H1 (cell line): ENCODE measurements at places on chromosomes 1 and 21. TPM values are rescaled to one million over a fixed set of nuclear protein-coding genes. Genes with fewer than 3 reads are reported as not detected.

KCNQ4 gene
- total RNA-seq = 3.5 and 3.9 TPM in 2 replicates

DNA sequence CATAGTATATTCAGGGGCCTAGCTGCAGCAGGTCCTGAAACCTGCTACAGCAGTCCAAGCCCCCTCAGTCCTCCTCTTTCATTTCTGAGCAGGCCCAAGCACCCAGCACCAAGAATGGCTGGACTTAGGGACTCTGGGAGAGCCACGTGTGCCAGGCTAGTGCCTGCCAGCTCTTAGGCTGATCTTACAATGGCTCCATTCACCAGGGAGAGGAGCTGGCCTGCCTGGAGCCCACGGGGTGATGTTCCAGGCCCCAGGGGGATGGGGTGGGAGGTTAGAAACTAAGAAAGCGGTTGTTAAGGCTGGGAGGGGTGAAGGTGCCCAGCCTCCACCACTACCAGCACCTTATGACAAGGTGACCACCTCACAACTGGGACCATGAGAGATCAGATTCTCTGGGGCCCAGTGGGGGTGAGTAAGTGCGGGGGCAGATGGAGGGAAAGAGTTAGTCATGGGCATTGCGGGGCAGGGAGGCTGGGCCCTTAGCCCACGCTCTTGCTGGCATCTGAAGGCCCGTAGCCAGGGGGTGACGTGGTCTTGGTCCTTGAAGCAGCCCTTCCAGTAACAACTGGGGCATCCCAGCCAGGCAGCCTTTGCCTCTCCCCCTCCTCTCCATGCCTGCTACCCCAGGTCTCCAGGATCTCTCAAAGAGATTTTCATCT, 30.3 kb upstream of the CLIC4 start:
- H3K27me3 ChIP-seq = no peaks in the 10 kb centered on the region
- no peaks in the 10 kb centered on the region for H3K4me1 ChIP-seq
- H3K27ac ChIP-seq = no peak overlapping the region
- no peaks in the 10 kb centered on the region for H3K36me3 ChIP-seq
- H3K4me3 ChIP-seq = no peak overlapping the region

DNA sequence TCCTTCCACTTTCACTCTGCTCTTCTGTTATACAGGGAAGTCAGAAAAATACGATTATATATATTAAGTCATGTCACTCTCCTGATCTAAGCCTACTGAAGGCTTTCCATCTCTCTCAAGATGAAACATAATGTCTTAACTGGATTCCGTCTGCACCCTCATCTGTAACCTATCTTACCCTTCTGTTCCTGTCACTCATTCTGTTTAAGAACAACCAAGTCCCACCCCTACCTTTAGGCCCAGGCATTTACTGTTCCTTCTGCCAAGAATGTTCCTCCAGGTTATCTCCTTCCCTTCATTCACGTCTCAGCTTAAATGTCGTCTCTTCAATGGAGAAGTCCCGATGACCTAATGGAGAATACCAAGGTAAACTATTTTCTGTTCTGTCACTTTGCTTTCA, 1802.4 kb downstream of the MRPL39 start:
- H3K4me3 ChIP-seq = no peak overlapping the region
- no peaks in the 10 kb centered on the region for H3K4me1 ChIP-seq
- DNase-seq = no peak
- H3K36me3 ChIP-seq = no peaks in the 10 kb centered on the region
- H3K27ac ChIP-seq = no peak overlapping the region

DNA sequence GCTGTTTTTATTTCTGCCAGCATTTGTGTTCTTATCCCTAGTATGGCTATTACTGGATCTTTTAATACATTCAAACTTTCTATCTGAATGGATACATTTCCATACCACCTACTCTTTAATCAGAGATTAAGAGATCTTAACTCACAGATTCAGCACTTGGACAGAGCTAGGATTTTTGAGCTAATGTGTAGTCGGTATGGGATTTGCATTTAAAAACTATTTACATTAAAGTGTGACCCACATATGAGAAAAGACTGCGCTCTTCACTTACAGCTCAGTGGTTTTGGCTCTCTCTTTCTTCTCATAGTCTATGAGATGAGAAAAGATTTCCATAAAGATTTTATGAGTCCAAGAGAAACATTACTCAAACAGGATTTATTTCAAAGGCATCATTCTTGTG, 16.4 kb downstream of the HMGB4 start:
- no peak overlapping the region for H3K4me3 ChIP-seq
- H3K27ac ChIP-seq = no peak overlapping the region
- DNase-seq = no peak
- peaks cover 4% of the 10 kb centered on the region; the same call in 1 of the 2 replicates for H3K4me1 ChIP-seq

ZNF648 gene
- 0.20 and 0.23 TPM in 2 replicates for total RNA-seq

- H3K4me1 ChIP-seq = peaks cover 2% of the 10 kb centered on the region; the same call in 1 of the 2 replicates
- H3K36me3 ChIP-seq = no peaks in the 10 kb centered on the region
- H3K27me3 ChIP-seq = no peaks in the 10 kb centered on the region
Measured at GRCh38 chr1:178396789-178397188, 100.0 kb downstream of the CLEC20A start.

GRCh38 chr1:147493349-147493748, 48.0 kb upstream of the BCL9 start:
- H3K27me3 ChIP-seq = no peaks in the 10 kb centered on the region
- no peak overlapping the region for H3K4me3 ChIP-seq
- no peak for DNase-seq
- H3K4me1 ChIP-seq = no peaks in the 10 kb centered on the region
- no peaks in the 10 kb centered on the region for H3K36me3 ChIP-seq
- H3K27ac ChIP-seq = no peak overlapping the region

DNA sequence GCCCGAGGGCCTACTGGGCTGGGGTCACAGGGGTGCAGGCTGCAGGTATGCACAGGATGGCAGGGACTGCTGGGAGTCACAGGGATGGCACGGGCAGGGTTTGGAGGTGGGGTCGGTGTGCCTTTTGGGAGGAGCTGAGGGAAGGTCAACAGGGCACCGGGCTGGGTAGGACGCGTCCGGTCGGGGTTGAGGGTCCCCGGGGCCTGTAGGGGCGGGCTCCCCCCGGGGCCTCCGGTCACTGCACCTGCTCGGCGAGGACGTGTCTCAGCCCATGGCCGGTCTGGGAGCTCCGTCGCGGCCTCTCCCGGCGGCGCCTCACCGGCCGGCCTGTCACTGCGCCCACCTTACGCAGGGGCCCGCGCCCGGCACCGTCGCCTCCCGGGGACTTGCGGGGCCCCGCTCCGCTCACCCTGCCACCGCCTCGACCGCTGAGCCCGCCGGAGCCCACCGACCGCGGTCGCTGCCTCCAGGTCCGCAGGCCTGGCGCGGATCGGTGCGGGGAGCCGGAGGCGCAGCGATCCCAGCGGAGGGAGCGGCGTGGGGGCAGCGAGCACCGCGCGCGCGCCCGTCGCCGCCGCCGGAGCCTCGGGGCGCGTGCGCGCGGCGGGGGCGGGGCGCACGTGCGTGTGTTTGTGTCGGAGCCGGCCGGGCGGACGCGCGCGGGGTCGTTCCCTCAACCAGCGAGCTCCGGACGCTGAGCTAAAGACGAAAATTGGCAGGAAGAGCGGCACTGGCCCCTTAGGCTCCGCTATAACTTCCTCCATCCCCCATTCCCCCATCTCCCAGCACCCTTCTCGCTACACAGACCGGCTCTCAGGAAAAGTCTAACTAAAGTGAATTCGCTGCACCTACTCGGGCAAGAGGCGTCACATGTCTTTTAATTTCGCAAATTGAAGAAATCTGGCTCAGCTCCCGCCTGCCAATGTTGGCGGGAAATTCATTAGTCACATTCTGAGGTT, at the start of gene AMIGO1:
AMIGO1 (minus strand) TSS at position 552 of the 959 bp plus-strand sequence. CDS start 815 bp downstream, outside the sequence.
- peaks cover 3% of the 10 kb centered on the region; the same call in 1 of the 2 replicates for H3K4me1 ChIP-seq
- H3K27me3 ChIP-seq = peaks cover 15% of the 10 kb centered on the region
- no peaks in the 10 kb centered on the region for H3K36me3 ChIP-seq
- peak within 1 kb of the TSS; percentile 83 for H3K4me3 ChIP-seq
- DNase-seq = no peak
- no peak within 1 kb of the TSS for H3K27ac ChIP-seq

- H3K27ac ChIP-seq = no peak within 1 kb of the TSS
- H3K27me3 ChIP-seq = no peaks in the 10 kb centered on the region
- H3K4me3 ChIP-seq = no peak within 1 kb of the TSS
- H3K36me3 ChIP-seq = no peaks in the 10 kb centered on the region
Measured at GRCh38 chr1:196651637-196652215, at the start of gene CFH. Gene CFH (plus strand): TSS chr1:196652043. CDS start chr1:196652118, 75 bp downstream.

DNA sequence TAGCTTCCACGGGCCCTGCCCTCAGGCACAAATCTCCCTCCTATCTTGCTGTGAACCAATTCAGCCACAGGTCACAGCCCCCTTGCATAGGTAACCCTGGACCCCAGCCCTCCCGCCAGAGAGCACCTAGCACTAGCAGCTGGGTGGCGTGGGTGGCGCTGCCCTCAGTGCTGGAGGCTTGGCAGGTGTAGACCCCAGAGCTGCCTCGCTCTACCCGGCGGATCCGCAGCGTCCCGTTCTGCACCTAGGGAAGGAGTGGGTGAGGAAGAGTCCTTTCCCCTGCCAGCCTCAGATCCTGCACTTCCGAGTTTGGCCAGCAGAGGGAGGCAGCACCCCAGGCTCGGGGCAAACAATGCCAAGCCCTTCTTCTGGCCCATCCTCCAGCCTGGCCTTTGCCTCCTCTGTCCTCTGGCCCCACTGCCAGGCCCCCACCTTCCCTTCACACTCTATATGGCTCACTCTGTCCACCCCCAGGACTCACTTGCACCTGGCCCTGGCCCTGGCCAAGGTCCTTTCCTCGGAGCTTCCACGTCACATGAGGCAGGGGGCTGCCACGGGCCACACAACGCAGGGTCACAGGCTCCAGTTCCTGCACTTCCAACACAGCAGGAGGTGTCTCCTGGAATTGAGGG, 9.0 kb downstream of the IGSF9 start:
- H3K4me3 ChIP-seq = no peak overlapping the region
- no peak overlapping the region for H3K27ac ChIP-seq
- peak; percentile 100 for DNase-seq
- no peaks in the 10 kb centered on the region for H3K4me1 ChIP-seq

- no peak overlapping the region for H3K4me3 ChIP-seq
- no peak overlapping the region for H3K27ac ChIP-seq
- H3K27me3 ChIP-seq = no peaks in the 10 kb centered on the region
- DNase-seq = no peak
- peaks cover 9% of the 10 kb centered on the region for H3K4me1 ChIP-seq
Measured at GRCh38 chr1:15056515-15057285, 96.8 kb upstream of the TMEM51 start.

DNA sequence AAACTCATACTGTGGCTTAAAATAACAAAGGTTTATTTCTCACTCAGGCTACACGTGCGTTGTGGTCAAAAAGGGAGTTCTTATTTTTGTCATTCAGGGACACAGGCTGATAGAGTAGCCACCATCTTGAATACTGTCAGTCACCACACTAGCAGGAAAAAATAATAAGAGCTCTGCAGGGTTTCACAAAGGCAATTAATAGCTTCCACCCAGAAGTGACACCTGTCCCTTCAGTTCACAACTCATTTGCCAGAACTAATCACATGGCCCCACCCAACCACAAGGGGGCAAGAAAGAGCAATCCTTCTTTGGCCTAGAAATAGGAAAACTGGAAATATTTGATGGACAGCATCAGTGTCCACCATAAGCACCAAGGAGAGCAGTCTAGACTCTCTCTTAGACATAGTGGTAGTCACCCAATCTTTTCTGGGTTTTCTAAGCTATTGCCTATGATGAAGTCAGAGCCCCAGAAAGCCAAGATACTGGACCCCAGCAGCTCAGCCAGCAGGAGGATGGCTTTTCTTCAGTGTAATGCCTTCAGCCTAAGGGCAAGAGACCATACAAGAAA, 8.2 kb downstream of the HAPLN2 start:
- H3K4me1 ChIP-seq = peaks cover 4% of the 10 kb centered on the region
- H3K27me3 ChIP-seq = peaks cover 31% of the 10 kb centered on the region
- H3K4me3 ChIP-seq = no peak overlapping the region
- no peaks in the 10 kb centered on the region; the same call in 1 of the 2 replicates for H3K36me3 ChIP-seq

DNA sequence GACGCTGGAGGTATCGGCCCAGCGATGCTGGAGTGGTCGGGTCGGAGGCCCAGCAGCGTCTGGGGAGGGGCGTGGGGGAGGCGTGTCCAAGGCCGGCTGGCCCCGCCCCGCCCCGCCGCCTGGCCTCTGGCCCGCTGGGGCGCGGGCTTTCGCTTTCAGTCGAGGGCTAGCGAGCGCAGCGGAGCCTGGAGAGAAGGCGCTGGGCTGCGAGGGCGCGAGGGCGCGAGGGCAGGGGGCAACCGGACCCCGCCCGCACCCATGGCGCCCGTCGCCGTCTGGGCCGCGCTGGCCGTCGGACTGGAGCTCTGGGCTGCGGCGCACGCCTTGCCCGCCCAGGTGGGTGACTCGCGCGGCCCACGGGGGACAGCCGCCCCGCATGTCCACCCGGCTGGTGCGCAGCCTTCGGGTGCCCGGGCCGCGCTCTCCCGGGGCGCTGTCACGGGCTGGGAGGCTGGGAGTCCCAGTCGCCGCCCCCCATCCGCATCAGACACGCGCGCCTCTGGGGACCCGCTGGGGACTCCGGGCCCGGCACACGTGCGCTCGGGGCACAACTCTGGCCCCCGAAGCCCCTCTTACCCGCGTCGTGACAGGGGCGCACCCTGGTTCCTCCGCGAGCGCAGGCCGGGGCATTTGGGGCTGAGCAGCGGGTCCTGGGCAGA, at the start of gene TNFRSF1B:
TNFRSF1B (plus strand) TSS at position 158 of the 659 bp plus-strand sequence; CDS start at position 259, 101 bp downstream.
- H3K4me3 ChIP-seq = peak within 1 kb of the TSS; percentile 25; the same call in 1 of the 2 replicates
- peaks cover 3% of the 10 kb centered on the region for H3K27me3 ChIP-seq
- no peaks in the 10 kb centered on the region for H3K36me3 ChIP-seq
- peak; percentile 85 for DNase-seq

GRCh38 chr1:107132780-107133179, 8.1 kb upstream of the NTNG1 start:
- H3K4me3 ChIP-seq = no peak overlapping the region
- no peak for DNase-seq
- H3K27ac ChIP-seq = no peak overlapping the region
- H3K27me3 ChIP-seq = no peaks in the 10 kb centered on the region

DNA sequence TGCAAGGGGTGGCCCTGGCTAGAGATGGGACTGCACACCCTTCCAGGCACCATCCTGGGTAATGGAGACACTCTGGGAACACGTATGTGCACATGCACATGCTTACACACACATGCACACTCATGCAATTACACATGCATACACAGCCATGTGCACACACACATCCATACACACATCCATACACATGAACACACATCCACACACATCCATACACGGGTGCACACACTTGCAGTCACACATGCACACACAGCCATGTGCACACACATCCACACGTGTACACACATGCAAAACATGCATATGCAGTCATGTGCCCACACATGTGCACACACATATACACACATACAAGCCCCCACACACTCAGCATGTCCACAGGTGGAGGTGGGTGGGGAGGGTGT, 22.3 kb upstream of the POFUT2 start:
- no peak overlapping the region for H3K4me3 ChIP-seq
- DNase-seq = no peak
- no peak overlapping the region for H3K27ac ChIP-seq
- H3K4me1 ChIP-seq = peaks cover 2% of the 10 kb centered on the region; the same call in 1 of the 2 replicates
- H3K36me3 ChIP-seq = no peaks in the 10 kb centered on the region

DNA sequence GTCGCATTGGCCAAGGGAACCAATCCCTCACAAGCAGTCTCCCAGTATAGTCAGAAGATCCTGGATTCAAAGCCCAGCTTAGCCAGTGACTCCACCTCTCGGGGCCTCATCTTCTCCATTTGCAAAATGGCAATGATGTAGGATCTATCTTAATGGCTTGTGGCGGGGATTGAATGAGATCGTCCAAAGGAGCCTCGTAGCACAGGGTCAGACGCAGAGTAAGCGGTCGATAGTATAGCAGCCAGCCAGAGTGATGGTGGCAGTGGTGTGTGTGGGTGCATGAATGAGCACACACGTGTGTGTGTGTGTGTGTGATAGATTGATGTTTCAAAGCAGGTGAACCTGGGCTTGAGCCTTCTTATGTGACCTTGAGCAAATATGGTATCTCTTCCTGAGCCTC, 79.8 kb upstream of the WNT4 start:
- H3K36me3 ChIP-seq = no peaks in the 10 kb centered on the region
- no peak overlapping the region for H3K27ac ChIP-seq
- no peaks in the 10 kb centered on the region for H3K27me3 ChIP-seq
